ENCODE measurements at places on chromosomes 1 and 21.

- no peak for DNase-seq
These were observed 513.0 kb downstream of the PTPRC start for GRCh38 chr1:199151634-199152425.

DNA sequence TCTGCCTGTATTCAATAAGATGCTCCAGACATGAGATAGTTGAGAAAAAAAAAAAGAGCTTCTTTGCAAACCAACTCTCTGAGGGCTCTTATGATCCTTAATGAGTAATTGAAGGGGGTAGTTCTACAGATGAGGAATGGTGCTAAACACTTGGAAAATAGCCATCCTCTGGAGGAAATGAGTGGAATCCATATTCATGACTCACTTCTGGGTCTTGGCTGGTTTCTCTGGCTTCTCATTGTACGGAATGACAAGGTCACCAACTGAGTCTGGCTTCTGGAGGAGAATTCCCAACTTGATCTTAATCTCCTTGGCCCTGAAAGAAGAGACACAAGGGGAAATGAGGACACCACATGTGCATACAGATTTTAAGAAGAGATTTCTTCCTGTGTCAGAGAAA is 34.7 kb downstream of the RGS5 start:
- DNase-seq, result no peak

- DNase-seq, result no peak
These were observed 40.1 kb downstream of the DNM3 start for GRCh38 chr1:171881442-171881841.

- DNase-seq, result no peak
These were observed 66.8 kb downstream of the COL24A1 start for GRCh38 chr1:86089765-86090164.

DNA sequence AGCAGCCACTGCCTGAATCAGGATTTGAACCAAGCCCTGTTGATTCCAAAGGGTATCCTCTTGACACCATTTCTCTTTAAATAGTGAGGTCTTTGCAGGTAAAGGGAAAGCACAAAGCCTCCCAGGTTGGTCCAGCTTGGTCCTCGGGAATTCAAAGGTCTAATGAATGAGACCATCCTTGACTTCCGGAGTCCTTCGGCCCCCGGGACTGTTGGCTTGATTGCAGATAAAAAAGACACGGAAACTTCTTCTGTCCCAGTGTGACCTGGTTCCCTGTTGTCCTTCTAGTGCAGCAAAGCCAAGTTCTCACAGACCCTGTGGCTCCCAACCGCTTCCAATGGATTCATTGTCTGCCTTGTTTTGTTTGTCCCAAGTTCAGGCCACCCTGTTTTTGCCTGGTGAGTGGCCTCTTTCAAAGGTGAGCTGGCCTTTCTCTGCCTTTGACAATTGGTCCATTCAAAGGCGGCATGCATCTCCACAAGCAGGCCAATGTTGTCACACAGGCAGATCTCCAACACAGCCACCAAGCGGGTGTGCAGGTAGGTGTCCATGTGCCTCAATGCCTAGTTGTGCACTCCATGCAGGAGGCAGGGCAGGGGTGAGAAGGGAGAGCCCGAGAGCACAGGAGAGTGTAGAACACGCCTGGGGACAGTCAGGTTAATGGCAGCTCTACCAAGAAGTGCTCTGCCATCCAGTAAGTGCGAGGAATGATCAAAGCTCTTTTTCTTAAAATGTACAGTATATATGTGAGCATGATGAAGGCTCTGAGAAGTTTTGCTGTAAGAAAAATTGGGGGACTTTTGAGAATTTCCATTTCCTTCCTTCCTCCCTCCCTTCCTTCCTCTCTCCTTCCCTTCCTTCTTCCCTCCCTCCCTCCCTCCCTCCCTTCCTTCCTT is 82.1 kb upstream of the ZBTB40 start:
- no peak for DNase-seq

GRCh38 chr1:66438501-66438900 is 95.5 kb upstream of the SGIP1 start:
- DNase-seq, result no peak
